M059J (cell line): ENCODE measurements at places on chromosomes 1 and 21. TPM values are rescaled to one million over a fixed set of nuclear protein-coding genes. Genes with fewer than 3 reads are reported as not detected.

DNA sequence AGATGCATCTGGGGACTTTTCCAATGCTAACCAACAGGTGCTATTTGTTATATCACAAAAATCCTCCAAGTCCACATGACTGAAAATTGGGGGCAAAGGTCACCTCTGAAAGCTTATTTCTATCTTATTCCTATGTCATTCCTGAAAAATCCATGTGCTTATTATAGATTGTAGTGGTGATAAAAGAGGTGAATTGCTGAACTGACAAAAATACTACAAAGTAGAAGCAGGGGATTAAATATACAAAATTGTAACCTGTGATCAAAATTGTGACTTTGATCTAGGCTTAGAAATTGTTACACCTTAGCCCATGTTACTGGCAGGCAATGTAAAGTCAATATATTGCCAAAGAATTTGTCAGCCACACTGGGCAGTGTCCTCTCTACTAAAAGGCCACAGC lies 62.3 kb downstream of the IER5 start:
- no peak for DNase-seq

- DNase-seq = no peak
Observed at GRCh38 chr1:52140633-52141512, 1.0 kb upstream of the ZFYVE9 start.

DNA sequence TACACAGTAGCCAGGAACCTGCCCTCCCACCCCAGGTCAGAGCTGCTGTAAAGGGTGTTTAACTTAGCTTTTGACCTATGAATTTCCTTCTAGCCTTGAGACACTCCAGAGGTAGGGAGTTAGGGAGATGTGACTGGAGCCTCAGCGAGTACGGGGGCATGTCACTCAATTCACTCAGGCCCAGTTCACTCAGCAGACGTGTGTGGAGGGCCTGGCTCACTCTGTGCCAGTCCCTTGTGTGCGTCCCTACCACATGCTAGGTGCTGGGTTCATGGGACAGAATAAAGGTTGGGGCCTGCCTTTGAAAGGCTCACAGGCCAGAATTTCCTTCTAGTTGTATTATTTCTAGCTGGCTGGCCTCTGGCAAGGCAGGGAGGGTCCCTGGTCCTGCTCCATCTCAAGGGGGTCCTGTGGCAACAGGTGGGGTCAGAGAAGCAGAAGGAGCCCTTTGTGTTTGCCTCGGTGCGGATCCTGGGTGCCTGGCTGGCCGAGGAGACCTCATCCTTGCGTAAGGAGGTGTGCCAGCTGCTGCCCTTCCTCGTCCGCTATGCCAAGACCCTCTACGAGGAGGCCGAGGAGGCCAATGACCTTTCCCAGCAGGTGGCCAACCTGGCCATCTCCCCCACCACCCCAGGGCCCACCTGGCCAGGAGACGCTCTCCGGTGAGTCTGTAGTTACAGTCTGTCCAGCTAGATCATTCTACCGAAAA lies 4.5 kb downstream of the NCDN start:
- no peak for DNase-seq

TSPAN2 gene
- 0.69 and 1.4 TPM in 2 replicates for total RNA-seq

DNA sequence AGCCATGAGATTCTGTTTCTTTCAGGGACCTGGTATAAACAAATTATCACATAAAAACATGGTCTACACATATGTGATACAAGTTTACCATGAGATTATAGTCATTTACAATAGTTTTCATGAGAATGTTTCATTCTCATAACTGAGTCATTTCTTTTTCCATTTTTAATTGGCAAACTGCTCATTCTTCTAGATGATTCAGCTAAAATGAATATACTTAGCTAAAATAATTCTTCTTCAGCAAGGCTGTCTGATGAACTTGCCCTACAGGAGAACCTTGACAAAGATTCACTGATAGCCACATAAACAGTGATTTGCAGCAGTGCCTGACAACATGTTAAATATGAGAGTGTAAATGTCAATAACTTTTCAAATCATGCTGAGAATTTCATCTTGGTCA lies 253.2 kb downstream of the FMN2 start:
- DNase-seq = peak; percentile 29

- no peak for DNase-seq
Observed at GRCh38 chr1:163823017-163823416, 501.3 kb downstream of the NUF2 start.

MCOLN3 gene
- 2.1 and 4.3 TPM in 2 replicates for total RNA-seq

DNA sequence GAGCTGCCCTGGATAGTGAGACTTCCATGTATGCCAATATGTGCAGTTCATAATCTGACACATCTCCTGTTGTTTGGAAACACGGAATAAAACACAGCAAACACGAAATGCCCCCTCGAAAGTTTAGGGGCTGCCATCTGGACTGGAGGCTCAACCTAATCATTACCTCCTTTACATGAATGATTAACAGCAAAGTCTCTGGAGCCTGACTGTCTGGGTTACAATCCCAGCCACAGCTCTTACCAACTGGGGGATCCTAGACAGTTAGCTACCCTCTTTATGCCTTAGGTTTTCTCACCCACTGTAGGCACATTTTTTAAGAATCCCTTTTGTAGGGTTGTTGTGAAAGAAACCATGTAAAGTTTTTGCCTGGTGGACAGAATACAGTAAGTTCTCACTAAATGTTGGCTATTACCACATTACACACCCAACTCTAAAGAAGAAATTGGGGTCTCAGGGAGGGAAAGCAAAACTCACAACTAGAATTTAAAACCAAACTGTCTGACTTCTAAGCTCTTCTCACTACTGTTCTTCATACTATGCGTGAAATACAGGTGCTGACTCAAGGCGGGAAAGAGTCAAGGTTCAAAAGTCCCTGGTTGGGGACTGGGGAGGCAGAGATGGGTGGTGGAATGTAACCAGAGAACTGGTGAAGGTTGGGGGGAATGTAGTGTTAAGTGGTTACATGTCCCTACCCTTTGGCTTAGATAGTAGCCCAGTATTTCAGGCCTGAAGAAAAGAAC lies 24.2 kb downstream of the CYP4A22 start:
- no peak for DNase-seq

OVAAL gene
- 0.05 and 0.79 TPM in 2 replicates for total RNA-seq

PTPN22 gene
- total RNA-seq = 1.7 and 1.9 TPM in 2 replicates

LAD1 gene
- total RNA-seq = 0.07 TPM in 1 of 2 replicates, not detected in the other

RAD54L gene
- 9.8 and 24.2 TPM in 2 replicates for total RNA-seq

S100A14 gene
- not detected in 2 replicates for total RNA-seq

CCDC181 gene
- total RNA-seq = 0.37 and 1.4 TPM in 2 replicates

DNA sequence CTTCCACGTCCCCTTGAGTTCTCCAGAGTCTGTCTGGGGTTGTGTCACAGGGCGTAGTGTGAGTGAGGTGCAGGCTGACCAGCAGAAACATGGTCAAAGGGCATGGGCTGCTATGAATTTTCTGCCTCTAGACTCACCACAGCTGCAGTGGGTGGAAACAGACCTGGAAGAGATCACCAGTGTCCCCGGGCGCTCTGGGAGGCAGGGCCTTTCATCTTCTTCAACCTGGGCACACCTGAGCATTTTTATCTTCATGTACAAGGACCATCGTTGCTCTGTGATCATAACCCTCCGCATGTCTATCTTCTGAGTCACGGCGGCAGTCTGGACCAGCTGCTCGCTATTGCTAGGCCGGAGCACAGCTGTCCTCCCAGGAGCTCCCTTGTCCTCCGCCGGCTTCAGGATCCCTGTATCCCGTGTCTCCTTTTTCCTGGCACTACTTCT lies 29.6 kb downstream of the DEGS1 start:
- DNase-seq = no peak

CSRP1 gene
- total RNA-seq = 565 and 854 TPM in 2 replicates
